Astrocyte of the spinal cord (primary cell): ENCODE measurements at places on chromosomes 11 and 22.

DNA sequence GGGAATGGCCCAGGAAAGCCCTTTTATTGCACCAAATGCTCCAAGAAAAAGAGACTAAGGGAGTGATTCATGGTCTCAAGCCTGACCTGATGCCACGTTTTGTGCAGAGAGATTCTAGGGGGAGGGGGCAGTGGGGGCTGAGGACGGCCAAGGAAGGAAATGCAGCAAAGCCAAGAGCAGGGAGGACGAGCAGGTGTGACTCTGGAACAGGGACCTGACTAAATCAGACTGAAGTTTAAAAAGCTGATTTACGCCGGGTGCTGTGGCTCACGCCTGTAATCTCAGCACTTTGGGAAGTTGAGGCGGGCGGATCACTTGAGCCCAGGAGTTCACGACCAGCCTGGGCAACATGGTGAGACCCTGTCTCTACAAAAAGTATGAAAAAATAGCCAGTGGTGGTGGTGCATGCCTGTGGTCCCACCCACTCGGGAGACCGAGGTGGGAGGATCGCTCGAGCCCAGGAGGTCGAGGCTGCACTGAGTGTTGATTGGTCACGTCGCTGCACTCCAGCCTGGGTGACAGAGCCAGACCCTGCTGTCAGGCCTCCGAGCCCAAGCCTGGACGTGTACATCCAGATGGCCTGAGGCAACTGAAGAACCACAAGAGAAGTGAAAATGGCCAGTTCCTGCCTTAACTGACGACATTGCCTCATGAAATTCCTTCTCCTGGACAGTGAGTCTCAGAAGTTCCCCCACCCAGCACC lies 10.8 kb upstream of the IFITM3 start:
- no peak for DNase-seq

DNA sequence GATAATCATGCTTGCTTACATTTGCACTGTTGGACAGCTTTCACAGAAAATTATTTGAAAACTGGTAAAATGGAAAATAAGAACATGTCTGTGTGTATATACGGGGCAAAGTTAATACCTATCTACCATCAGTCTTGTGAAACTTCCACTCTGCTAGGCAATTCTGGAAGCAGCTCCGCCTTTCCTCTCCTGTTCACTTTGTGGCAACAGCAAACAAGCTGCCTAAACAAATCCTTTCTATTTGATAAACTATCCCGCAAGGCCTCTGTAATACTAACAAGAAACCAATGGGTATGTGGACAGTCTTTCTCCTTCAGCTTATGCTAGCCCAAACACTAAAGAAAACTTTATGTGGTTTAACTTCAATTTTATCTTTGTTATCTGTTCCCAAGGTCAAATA lies 39.2 kb upstream of the RAPSN start:
- DNase-seq, result no peak

GRCh38 chr11:36699271-36699670 lies 101.2 kb upstream of the RAG2 start:
- DNase-seq, result no peak

DNA sequence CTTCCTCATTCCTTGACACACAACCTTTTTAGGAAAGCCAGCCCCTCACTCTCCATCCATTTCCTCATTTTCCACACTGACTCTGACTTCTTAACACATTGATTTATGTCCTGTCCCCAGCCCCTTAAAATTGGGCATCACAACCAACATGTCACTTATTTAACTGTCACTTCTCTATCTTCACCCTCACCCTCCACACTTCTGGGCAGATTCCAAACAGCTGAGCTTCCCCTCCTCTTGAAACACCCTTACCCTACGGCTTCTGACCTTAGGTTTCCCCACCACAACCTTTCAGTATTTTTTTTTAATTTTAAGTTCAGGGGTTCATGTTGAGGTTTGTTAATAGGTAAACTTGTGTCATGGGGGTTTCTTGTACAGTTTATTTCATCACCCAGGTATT lies 696.3 kb downstream of the DLG2 start:
- no peak for DNase-seq

DNA sequence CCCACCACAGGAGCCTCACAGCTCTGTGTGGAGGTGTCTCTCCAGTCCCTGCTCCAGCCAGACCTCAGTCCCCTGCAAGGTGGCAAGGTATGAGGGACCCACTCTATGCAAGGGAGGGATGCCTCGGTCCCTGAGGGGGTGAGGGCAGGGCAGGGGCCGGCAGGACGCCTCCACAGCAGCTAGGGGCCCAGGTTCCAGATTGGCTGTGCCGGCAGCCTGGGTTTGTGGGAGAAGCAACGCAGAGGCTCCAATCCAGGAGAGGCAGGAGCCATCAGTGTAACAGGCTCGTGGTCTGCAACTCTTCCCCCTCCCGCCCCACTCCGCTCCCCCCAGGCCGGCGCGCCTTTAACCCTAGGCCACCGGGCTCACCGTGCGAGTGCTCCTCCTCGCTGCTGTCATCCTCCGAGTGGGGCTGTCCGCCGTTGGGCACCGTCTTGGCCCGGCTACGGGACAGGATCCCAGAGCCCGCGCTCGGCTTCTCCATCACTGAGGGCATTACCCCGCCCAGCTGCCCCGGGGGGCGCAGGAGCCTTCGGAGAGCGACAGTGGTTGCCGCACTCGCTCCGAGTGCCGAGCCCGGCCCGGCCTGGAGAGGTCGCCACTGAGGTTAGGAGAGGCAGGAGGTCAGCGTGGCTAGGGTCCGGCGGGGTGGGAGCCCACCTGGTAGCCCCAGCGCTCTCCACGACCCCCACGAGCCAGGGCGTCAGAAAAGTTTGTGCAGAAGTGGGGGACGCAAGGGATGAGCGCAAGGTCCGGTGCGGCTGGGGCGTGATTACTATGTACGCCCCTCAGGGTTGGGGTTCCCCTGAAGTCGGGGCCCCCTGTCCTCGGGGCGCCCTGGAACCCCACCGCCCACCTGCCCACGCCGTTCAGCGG lies 765 bp downstream of the RCOR2 start:
- no peak for DNase-seq

DNA sequence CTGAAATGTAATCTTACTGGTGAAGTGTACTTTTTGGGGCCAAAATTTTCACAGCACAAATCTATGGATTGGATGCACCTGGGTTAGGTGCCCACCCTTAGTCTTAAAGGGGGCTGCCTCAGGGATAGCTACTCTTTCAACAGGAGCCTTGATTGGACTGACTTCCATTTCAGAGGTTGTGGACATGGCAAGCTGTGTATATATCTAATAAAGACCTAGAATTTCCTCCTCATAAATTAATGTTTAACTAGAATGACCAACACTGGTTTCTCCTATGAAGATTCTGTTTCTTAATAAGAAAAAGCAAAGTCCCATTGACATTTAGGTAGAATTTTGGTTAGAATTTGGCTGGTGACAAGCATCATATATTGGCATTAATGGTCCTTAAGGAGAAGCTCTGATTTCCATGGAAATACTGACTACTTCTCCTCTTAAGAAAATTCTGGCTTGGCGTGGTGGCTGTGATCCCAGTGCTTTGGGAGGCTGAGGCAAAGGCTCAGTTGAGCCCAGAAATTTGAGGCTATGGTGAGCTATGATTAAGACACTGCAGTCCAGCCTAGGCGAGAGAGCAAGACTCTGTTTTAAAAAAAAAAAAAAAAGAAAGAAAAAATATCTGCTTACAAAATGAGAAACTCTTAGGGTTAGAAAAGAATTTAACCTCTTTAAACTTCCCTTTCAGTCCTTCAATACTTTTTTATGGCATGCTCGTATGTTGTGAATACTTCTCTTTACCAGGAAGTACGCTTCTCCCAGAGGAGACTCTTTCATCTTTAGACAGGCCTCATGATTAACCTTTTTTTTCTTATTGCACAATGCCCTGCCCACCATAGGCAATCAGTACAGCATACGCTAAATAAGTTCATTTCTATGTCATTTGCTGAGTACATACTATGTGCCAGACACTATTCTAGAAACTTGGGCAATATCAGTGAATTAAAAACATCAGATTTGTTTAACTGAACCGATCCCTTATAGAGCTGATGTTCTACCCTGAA lies 77.2 kb downstream of the PRR5L start:
- no peak for DNase-seq

- DNase-seq, result peak; percentile 89
Observed at GRCh38 chr11:31645747-31646146, 136.2 kb downstream of the ELP4 start.

- DNase-seq, result no peak
Observed at GRCh38 chr11:111601636-111601978, 642 bp upstream of the SIK2 start.

GRCh38 chr11:47916361-47916841 lies 64.0 kb upstream of the PTPRJ start:
- DNase-seq, result no peak

- no peak for DNase-seq
Observed at GRCh38 chr11:2529636-2530035, 84.8 kb downstream of the KCNQ1 start.

DNA sequence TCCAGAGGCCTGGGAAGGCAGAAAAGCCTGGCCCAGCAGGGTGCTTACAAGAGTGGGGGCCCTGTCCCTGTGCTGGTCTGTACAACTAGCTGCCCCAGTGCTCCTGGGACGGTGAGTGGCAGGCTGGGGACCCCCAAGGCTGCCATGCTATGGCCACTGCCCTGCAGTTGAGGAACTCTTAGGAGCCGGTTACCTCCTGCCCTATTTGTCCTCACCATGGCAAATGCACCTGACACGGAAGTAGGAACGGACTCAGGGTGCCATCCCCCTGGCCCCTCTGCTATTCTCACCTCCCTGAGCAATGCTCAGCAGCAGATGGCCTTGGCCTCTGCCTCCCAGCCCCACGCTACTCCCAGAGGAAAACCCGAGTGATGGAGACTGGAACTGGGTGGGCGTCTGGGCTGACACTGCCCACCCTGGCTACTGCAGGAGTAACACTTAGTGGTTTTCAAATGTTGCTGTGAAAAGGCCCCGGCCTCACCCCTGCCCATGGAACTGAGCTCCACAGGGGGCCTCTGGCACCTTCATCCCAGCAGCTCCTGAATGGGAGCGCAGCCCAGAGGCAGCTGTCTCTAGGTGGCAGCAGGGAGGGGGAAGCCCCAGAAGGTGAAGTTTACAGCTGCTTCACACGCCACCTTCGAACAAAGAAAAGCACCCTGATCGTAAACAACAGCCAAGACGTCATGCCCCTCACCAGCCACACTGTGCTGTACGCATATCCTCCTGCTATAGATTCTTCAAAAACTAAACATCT lies 105.3 kb downstream of the CTTN start:
- DNase-seq, result no peak

GRCh38 chr22:46443850-46444389 lies 93.5 kb downstream of the CELSR1 start:
- DNase-seq, result no peak

- no peak for DNase-seq
Observed at GRCh38 chr22:16609548-16610261, 17.1 kb upstream of the CCT8L2 start.

- peak; percentile 64 for DNase-seq
Observed at GRCh38 chr22:39518996-39519680, 1.2 kb upstream of the ATF4 start.

DNA sequence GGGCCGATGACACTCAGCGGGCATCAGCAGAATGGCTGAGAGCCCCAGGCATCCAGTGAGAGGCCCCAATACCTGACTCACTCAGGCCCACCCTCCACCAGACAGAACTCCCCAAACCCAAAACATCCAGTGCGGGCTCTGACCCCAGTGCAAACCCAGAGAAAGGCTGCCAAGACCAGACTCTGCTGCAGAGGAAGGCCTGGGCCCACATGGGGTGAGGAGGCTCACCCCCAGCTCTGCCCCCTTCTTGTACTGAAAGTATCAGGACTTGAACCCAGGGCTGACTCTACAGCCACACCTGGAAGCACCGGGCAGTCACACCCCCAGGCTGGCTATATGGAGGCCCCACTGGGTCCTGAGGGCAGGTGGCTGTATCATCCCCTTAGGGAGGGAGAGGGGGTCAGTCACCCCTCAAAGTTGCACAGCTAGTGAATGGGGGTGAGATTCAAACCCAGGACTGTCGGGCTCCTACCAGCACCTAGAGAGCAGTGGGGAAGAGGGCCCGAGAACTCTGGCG lies 49.3 kb downstream of the IGLL1 start:
- no peak for DNase-seq

DNA sequence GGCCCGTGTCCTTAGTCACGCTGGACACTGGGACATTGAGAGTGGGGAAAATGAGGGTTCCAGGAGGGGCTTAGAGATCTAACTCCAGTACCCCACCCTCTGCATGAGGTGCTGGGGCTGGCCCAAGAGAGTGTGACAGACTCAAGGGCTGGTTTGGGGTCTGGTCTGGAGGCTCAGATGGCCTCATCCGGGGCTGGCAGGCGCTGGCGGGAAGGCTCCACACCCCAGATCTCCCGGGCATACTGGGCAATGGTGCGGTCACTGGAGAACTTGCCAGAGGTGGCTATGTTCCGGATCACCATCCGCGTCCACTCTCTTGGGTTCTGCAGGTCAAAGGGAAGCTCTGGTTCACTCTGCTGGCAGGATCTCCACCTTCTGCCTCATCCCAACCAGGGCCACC lies 2.5 kb upstream of the RASGRP2 start:
- DNase-seq, result no peak

DNA sequence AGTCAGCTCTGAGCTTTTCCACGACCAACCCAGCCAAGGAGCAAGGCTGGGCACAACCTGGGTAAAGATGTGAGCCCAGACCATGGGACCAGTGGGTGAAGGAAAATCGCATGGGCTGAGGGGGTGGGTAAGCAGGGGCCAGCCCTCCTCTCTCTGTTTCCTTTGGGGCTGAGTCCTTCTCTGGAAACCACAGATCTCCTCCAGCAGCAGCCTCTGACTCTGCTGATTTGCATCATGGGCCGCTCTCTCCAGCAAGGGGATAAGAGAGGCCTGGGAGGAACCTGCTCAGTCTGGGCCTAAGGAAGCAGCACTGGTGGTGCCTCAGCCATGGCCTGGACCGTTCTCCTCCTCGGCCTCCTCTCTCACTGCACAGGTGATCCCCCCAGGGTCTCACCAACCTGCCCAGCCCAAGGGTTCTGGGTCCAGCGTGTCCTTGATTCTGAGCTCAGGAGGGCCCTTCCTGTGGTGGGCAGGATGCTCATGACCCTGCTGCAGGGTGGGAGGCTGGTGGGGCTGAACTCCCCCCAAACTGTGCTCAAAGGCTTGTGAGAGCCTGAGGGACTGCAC lies 67.8 kb downstream of the GGTLC2 start:
- DNase-seq, result no peak

GRCh38 chr11:12680246-12680939 lies 6.2 kb downstream of the TEAD1 start:
- DNase-seq, result peak; percentile 95

GRCh38 chr11:119415966-119416365 lies 7.0 kb downstream of the THY1 start:
- no peak for DNase-seq

DNA sequence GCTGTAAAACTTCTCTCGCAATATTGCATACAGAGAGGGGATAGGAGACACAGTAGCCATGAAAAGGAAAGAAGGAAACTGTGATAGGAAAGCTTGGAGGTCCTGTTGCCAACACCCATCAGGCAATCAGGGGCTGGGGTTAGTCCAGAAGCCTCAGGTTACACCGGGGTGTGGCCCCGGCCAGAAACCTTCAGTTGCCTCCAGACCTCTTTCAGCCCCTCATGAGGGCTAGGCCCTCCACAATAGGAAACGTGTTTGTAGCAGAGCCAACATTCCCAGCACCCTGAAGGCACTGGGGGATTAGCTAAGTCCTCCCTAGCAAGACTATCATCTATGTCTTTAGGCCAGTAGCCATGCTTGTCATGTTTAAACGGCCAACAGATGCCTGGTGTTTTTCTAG lies 1048.0 kb upstream of the CNTN5 start:
- no peak for DNase-seq

- no peak for DNase-seq
Observed at GRCh38 chr11:134866981-134867675, 455.1 kb upstream of the B3GAT1 start.
